Activated T-cell treated with anti-CD3 and anti-CD28 coated beads for 1 hour (primary cell): ENCODE measurements at places on chromosomes 6 and 20.
A peak's percentile ranks its signal among the peaks of the same experiment; 100 is the strongest.

DNA sequence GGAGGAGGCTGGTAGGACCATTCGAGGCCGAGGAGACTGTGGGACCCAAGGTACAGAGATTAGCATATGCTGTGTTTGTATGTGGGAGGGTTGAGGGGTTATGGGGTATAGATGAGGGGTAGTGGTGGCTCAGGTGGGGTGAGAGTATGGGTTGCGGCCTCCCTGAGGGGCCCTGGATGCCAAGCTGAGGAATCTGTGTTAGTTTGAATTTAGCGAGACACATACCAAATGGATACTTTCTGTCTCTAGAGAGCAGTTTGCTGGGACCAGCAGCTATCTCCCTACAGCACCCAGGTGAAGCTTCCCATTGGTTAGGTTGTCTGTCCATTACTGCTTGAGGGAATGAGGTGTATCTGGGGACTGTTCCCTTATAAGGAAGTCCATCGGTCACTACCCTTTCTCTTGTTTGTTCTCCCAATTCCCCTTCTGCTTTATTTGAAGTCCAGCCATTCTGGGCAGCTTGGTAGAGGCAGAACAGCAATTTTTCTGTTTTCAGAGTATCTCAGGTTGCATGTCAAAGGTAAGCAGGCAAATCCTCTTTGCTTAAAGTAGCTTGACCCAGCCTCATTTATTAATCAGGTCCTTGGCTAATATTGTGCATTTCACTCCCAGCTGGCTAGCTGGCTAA lies 15.2 kb downstream of the CHMP4B start:
- no peak for DNase-seq

DNA sequence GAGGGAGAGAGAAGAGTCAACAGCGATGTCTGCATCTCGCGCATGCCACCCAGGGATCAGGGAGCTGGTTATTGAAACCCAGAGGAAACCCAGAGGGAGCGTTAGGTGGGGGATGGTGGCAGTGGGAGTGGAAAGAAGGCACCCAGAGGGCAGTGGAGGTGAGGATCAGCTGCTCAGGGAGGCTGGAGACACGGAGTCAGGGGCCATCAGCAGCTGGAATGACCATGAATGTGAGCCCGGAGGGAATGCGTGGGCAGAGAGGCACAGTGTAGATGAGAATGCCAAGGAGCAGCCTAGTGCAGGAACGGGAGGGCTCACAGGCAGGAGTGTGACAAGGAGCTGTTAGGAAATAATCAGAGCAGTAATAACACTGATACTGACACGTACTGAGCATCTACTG lies 36.2 kb downstream of the RSPO4 start:
- DNase-seq = no peak

GRCh38 chr6:33761922-33762629 lies 15.4 kb upstream of the IP6K3 start:
- DNase-seq = peak; percentile 33

GRCh38 chr6:73728548-73729205 lies 32.7 kb downstream of the CD109 start:
- DNase-seq = no peak

DNA sequence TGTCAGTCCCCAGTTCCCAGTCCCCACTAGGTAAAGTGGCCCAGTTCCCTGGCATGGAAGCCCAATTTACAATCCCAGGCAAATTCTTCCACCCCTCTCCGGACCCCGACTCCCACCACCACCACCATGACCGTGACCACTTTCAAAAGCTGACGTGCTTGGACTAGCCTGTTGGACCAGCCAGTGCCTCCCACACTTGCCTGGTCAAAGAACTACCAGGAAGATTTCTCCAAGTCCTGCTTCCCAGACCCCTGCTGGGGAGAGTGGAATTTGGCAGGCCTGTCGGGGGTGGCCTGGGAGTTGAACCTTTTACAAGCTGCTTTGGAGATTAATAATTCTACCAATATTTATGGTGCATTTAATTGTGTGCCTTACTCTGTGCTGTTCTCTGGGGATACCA lies 1.4 kb upstream of the PTPRT start:
- DNase-seq = no peak

GRCh38 chr20:20063941-20064702 lies 11.8 kb downstream of the CFAP61 start:
- no peak for DNase-seq

GRCh38 chr6:124203812-124204167 lies 400.1 kb downstream of the NKAIN2 start:
- DNase-seq = no peak

DNA sequence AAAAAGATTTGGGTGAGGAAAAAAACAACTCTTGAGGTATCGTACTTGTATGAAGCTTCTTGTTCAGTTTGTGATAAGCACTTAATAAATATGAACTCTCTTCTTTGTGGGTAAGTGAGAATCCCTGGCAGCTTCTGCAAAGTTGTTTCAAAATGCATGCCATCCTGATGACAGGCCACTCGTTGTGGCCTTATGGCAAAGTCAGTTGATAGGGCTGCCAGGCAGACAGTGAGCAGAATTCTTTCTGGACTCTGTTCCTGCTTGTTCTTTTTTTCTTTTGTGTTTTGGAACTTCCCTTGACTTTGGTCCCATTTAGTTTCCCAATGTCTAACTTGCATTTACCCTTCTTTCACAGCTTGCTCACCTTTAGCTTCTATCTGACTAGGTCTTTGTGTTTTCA lies 983.5 kb upstream of the FLRT3 start:
- DNase-seq = no peak

- no peak for DNase-seq
These were observed 28.5 kb downstream of the SLC35D3 start for GRCh38 chr6:136950436-136951126.

DNA sequence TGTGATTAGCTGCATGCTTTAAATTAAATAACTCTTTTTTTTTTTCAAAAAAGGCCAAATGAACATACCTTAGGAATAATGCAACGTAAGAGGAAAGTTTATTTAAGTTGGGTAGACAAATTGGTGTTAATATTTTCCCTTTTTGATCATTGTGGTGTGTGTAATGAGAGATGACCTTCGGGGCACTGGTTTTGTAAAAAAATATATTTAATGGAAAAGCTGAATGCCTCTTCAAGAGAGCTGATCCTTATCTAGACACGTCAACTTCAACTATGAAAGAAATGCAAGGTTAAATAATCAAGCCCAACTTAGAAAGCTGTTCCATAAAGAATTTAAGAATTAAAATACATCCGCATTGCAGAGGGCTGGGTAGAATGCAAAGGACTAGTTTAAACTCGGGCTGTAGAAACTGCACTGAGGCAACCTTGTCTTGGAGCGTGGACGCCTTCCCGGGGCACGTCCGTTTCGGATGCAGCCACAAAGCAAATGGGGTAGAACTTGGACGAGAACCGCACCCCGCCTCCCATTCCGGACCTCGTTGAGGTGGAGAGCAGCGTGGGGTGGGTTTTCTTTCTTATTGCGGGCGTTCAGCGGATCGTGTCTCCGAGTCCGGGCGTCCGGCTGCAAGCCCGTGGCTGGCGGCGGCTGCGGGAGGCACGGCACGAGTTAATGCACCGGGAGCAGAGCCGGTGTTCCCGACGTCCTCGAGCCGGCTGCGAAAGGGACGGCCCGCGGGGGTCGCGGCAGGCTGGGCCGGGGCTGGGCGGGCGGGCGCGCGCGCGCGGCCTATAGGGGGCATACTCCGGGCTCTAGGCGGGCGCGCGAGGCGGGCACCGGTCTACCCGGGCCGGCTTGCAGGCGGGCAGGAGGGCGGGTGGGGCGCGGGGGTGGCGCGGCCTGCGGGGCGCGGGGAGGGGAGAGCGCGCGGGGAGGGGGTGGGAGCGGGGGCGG lies 1.9 kb downstream of the JARID2 start:
- peak; percentile 44 for DNase-seq

- DNase-seq = no peak
These were observed 51.4 kb upstream of the JARID2 start for GRCh38 chr6:15194453-15194852.

DNA sequence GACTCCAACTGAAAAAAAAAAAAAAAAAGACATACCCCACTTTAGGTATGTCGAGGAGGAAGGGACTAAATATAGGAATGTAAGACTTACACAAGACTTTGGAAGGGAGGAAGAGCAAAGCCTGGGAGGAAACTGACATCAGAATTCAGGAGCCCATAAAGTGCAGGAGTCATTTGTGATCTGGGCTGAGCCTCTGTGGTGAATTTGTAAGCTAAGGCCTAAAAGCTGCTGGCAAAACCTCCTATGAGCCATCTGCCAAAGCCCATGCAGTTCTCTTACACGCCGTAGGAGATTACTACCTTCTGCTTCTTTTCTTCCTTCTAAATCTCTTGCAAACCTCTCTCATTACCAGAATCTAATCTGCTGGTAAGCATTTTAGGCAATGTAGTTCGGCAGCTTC lies 52.0 kb upstream of the THEMIS start:
- no peak for DNase-seq

GRCh38 chr20:37939701-37940560 lies 37.0 kb downstream of the VSTM2L start:
- DNase-seq = no peak

DNA sequence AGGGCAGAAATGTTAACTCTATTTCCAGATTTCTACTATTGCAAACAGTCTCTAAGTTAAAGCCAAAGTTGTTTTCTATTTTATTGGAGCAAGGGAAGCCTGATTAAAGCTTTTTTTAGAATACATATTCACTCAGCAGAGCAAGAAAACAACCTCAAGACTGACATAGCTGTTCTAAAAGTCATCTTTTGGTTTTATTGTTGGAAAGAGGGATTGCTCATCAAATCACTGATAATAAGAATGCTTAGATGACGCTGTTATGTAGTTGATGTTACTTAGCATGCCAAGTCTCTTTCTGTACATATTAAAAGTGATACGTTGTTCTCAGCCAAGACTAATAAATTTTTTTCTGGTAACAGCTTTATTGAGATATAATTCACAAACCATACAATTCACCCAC lies 172.6 kb upstream of the LAMA2 start:
- DNase-seq = no peak

DNA sequence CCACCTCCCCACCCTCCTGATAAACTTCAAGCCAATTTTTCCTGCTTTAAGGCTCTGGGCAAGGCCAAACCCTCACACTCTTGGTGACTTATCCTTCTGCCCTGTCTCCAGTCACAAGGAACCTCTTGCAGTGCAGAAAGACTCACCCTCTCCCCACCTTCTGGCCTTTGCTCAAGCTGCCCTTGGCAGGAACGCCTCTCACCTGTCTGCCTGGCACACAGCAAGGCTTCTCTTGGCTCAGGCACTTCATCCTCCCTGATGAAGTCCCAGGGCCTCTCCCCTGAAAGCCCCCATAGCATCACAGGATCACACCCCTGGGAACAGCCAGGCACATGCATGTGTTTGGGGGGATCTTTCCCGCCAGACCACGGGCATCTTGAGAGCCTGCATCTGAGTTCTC lies 68.8 kb upstream of the NNAT start:
- DNase-seq = no peak

DNA sequence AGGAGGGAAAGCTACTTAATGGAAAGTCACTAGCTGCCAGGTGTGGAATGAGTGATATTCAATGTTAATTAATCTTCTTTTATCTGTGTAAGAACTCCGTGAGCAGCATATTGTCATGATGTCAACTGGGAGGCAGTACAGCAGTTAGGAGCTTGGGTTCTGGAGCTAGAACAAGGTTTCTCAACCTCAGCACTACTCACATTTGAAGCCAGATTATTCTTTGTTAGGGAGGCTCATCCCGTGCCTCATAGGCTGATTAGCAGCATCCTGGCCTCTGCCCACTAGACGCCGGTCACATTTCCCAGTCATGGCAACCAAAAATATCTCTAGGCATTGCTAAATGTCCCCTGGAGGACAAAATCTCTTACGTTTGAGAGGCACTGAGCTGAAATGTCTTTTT lies 41.2 kb downstream of the BCAS1 start:
- DNase-seq = no peak

- no peak for DNase-seq
These were observed 468.1 kb upstream of the MANEA start for GRCh38 chr6:95109212-95109611.

GRCh38 chr20:50278684-50279531 lies 88.3 kb downstream of the CEBPB start:
- DNase-seq = no peak

GRCh38 chr20:25573288-25574251 lies 11.8 kb downstream of the NINL start:
- no peak for DNase-seq

- no peak for DNase-seq
These were observed 36.4 kb upstream of the FBXL4 start for GRCh38 chr6:98984121-98984520.

GRCh38 chr6:169395080-169395805 lies 141.6 kb upstream of the THBS2 start:
- DNase-seq = no peak

DNA sequence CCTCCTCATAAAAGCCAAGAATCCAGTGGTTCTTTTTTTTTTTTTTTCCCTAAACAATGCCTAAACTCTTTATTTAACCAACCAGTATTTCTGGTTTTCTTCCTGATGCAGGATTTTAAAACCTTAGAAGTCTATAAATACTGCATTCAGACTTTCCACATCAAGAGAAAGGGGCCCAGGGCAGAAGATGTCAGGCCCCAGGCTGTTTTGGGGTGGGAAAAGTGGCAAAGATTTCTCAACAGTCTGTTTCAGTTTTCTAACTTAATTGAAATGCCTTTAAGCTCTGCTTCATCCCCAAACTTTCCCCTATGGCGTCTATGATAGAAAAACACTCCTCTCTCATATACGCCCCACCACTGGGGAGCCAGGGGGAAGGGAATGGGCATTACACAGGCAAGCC lies 33.1 kb downstream of the QRSL1 start:
- DNase-seq = no peak

- DNase-seq = no peak
These were observed 68.7 kb upstream of the SLC4A11 start for GRCh38 chr20:3307725-3308124.

GRCh38 chr20:35226884-35227681 lies 593 bp downstream of the MMP24 start:
- DNase-seq = peak; percentile 27

DNA sequence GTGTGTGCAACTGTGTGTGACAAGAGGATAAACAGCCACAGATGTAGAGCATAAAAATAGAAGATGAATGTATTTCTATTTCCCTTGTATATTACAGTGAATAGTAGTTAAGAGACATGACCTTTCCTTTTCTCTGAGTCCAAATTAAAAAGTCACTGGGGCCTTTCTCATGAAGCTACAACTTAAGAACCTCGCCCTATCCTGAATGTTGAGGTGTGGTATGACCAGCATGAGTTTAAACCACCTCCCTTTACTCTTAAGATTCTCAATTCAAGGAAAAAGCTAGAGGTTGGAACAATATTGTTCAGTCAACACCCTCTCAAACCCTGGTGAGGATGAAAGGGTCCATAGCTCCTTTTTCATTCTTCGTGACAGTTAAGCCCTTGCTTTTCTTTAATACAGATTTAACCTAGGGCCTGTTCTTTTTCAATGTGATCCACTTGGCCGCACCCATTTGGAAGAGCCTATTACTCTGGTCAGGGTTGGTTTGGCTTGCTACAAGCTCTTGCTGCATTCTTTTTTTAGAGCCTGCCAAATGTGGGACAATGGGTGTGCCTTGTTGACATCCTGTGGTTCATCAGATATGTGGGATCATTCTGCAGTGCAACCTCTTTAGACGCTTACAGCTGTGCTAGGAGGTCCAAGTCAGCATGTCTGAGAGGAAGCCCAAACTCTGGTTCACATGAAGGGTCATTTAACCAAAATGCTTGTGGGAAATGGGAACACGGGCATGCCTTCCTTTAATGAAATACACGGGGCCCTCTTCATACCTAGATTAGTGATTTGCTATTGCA lies 290.0 kb downstream of the HAO1 start:
- no peak for DNase-seq
